Activated naive CD4-positive, alpha-beta T cell treated with anti-CD3 and anti-CD28 coated beads, Interleukin-2, amount 10 ng/mL, durations not matched to agents 5 hours and 36 hours (primary cell): ENCODE measurements at places on chromosomes 11 and 22. TPM values are rescaled to one million over a fixed set of nuclear protein-coding genes. Genes with fewer than 3 reads are reported as not detected.

SCGB1C1 gene
- not detected for total RNA-seq

SEPTIN5 gene
- total RNA-seq = 0.29 TPM

VPS51 gene
- total RNA-seq = 167 TPM

ADORA2A gene
- 36.5 TPM for total RNA-seq

MS4A4A gene
- not detected for total RNA-seq

NRGN gene
- 6.8 TPM for total RNA-seq

SLC22A25 gene
- total RNA-seq = not detected

EHF gene
- total RNA-seq = not detected

TRPM5 gene
- not detected for total RNA-seq

CYB5R2 gene
- 0.84 TPM for total RNA-seq

MMP7 gene
- total RNA-seq = not detected

OR51B2 gene
- not detected for total RNA-seq

MRTFA gene
- total RNA-seq = 69.4 TPM

HSPA8 gene
- 1,804 TPM for total RNA-seq

OR6A2 gene
- not detected for total RNA-seq

TRIM49 gene
- not detected for total RNA-seq

PLA2G3 gene
- not detected for total RNA-seq

PGM2L1 gene
- 7.1 TPM for total RNA-seq

TBX1 gene
- not detected for total RNA-seq

GNG3 gene
- not detected for total RNA-seq

CARD16 gene
- 101 TPM for total RNA-seq

SLC15A3 gene
- 3.8 TPM for total RNA-seq

MMP27 gene
- not detected for total RNA-seq

CEP126 gene
- 0.60 TPM for total RNA-seq

SERPIND1 gene
- not detected for total RNA-seq

OR52A1 gene
- not detected for total RNA-seq

CSNK2A3 gene
- 1.2 TPM for total RNA-seq

GLYATL2 gene
- not detected for total RNA-seq

RIC3 gene
- total RNA-seq = 9.1 TPM

SLC6A5 gene
- not detected for total RNA-seq

OR52H1 gene
- not detected for total RNA-seq

BDNF gene
- total RNA-seq = not detected

CATSPERZ gene
- total RNA-seq = not detected

NEFH gene
- total RNA-seq = 1.5 TPM

FGF19 gene
- not detected for total RNA-seq

OR52N1 gene
- total RNA-seq = not detected

FAM118A gene
- 66.3 TPM for total RNA-seq

FREY1 gene
- total RNA-seq = 1.8 TPM

OR51B4 gene
- not detected for total RNA-seq

NCR3LG1 gene
- 0.48 TPM for total RNA-seq

ASRGL1 gene
- total RNA-seq = 9.2 TPM

MRPL21 gene
- total RNA-seq = 54.9 TPM

YIF1A gene
- total RNA-seq = 45.3 TPM

PAMR1 gene
- not detected for total RNA-seq

CDC42BPG gene
- 1.8 TPM for total RNA-seq

OSBPL5 gene
- total RNA-seq = 8.1 TPM
